ENCODE measurements at places on chromosomes 12 and 14.

- DNase-seq: no peak
Measured at GRCh38 chr12:13970803-13971202, 10.6 kb downstream of the GRIN2B start.

GRCh38 chr12:123047289-123047688 lies 66.8 kb downstream of the ARL6IP4 start:
- no peak for DNase-seq

DNA sequence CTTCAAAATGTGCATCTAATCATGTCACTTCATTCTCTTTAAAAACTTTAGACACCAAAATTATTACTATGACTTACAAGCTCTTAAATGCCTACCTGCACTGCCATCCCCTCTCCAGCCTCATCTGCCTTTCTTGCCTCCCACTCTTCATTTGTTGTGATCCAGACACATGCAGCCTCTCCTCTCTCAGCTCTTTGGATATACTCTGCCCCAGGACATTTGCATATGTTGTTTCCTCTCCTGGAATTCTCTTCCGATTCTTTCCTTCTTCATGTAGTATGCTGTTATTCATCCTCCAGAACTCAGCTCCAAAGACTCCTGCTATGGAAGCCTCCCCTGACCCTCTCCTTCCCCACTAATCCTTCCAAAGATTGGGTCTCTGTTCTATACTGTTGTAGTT lies 197.6 kb downstream of the ANO4 start:
- no peak for DNase-seq

- DNase-seq: no peak
Measured at GRCh38 chr14:31194661-31195060, 12.9 kb downstream of the HECTD1 start.

DNA sequence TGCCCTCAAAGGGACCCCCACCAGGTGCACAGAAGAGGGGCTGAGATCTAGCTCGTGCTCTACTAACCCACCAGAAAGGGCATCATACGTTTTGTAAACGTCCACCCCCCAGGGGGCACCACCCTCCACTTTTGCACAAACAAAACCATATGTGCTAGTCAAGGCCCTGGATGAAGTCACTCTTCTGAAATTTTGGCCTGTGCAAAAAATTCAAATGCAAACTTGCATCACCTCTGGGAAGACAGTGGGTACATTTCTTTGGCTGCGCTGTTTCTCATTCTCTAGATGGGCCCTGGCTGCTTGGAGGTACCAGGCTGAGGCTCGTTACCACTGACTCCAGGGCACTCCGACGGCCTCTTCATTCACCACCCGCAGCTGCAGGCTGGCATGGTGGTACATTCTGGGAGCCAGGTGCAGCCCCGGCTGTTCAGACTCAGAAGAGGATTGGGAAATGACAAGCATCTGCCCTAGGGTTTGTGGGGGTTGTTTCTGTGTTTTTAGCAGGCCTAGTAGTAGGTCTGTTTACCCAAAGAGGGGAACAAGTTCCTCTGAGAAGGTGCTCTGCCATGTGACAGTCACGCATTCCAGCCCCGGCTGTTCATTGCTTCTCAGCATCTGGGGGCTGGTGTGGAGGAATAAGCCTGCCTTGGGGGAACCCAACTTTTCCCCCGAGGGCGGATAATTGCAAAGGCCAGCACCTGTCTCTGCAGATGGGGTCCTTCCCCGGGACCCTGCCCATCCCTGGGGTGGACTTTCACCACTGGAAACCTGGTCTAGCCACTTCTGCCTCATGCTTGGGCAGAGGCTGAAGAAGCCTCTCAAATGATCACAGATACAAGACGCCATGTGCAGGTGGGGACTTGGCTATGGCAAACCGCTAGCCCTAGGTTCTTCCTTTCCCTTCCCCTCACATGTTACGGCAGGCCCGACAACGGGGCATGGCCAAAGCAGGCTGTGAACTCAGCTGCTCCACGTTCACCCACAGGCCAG lies 147.6 kb downstream of the DPF3 start:
- no peak for DNase-seq

GRCh38 chr12:121209221-121209620 lies 708 bp upstream of the P2RX4 start:
- no peak for DNase-seq

GRCh38 chr14:26594756-26595545 lies 2.9 kb downstream of the NOVA1 start:
- DNase-seq: no peak

DNA sequence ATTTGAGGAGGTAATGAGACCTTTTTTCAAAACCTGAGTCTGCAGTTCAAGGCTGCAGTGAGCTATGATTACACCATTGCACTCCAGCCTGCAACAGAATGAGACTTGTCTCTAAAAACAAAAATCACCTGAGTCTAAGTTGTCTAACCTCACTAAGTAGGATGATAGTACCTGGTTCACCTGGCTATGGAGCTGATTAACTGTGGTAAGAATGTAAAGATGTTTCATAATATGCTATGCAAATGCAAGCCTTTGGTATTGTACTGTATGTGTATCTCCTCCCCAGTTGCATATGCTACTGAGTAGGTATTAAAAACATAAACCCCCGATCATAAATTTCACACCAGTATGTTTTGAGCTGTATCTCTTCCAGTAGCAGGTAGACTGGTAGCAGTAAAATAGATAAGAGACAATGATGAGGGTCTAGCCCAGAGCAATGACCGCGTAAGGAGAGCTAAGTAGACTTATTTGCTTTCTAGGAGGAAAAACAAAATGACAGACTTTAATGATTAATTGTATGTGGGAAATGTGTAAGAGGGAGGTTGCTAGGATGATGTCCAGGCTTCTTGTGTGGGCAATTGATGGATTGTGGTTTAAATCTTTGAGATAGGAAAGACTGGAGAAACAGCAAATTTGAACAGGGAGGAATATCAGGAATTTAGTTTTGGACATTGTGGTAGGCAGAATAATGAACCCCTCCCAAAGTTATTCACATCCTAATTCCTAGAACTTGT lies 41.6 kb upstream of the EGLN3 start:
- no peak for DNase-seq

DNA sequence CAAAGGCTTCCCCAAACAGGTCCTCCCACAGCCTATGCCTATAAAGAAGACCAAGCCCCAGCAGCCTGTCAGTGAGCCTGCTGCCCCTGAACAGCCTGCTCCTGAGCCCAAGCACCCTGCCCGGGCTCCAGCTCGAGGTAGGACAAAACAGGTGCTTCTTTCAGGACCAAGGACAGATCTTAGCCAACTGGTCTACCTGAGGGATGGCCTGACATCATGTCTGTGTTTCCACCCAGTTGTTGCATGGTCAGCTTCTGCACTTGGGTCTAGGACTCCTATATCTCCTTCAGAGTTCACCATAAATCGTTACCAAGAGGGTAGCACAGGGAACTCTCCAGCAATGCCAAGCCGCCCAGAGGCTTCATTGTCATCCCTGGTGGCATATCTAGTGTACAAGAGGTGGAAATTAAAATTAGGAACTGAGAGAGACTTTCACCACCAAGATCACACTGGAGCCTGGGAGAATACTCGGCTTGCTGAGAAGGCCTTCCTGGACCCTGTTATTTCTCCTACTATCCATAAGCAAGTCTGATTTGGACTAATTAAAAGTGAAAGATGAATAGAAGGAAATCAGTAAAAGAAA lies 38.2 kb upstream of the OAS1 start:
- DNase-seq: no peak

DNA sequence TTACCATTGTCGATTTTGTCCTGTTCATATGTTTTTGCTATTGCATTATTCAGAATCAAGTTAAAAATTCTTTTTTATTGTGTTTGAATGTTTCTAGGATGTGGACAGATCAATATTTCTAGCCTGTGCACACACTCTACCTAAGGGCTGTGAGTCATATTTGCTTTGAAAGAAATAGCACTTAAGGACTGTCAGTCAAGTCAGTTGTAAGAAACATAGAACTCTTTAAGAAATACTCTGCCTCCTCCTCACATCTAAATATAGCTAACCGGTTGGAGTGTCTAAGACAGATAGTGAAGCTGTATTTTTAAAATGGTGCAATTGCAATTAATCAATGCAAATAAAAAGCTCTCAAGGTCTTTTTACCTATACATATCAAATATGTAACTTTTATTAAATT lies 17.9 kb upstream of the MGST1 start:
- no peak for DNase-seq

DNA sequence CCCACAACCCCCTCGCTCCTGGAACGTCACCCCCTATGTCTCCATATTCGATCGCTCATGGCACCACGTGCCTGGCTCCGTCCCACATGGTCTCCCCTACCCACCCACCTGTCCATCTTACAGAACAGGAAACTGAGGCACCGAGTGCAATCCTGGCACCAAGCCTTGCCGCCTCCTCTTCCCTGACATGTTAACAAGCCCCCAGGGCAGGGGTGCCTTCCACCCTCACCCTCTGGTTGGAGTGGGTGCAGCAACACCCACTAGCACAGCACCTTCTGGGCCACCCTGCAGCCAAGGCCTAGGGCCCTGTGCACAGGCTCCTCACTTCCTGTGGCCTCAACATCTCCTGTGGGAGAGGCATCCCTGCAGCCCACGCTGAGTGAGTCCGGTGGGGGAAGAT lies 110.3 kb downstream of the RFLNA start:
- DNase-seq: no peak

- DNase-seq: no peak
Measured at GRCh38 chr12:11144297-11144696, 9.9 kb upstream of the TAS2R30 start.

GRCh38 chr12:24681570-24681969 lies 267.3 kb downstream of the BCAT1 start:
- no peak for DNase-seq

DNA sequence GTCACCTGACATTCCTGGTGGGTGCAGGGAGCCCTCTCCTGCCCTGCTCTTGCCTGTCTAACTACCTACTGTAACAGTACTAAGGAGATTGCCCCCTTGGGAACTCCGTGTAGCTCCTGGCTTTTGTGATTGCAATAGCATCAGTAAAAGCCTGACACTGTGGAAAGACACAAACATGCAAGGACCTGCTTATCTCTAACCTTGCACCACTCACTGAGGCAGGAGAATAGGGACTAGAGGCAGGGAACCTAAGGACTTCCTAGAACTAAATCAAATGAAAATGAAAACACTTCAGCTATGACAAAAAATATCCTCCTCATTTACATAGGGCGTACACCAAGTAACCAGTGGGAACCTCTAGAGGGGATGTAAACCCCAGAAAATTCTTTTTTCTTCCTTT lies 28.5 kb downstream of the TUBA1A start:
- DNase-seq: no peak

GRCh38 chr12:53232646-53233461 lies 845 bp upstream of the RARG start:
- DNase-seq: no peak

DNA sequence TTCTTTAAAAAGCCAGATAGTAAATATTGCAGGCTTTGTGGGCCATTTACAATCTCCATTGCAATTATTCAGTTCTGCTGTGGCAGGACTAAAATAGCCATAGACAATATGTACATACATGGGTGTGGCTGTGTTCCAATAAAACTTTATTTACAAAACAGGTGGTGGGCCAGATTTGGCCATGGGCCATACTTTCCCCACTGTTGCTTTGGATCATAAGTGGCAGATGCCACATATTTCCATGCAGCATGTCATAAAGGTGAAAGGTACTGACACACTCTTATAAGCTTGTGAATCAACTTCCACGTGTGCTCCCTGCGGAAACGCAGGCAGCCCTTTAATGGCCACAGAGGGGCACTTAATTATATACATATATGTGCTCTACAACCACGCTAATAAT lies 244.4 kb upstream of the FOXN3 start:
- DNase-seq: no peak

- no peak for DNase-seq
Measured at GRCh38 chr14:85363358-85363757, 166.6 kb upstream of the FLRT2 start.

- DNase-seq: no peak
Measured at GRCh38 chr14:64646103-64646502, 58.1 kb upstream of the PLEKHG3 start.

GRCh38 chr14:67517083-67517482 lies 16.0 kb upstream of the PLEKHH1 start:
- no peak for DNase-seq

DNA sequence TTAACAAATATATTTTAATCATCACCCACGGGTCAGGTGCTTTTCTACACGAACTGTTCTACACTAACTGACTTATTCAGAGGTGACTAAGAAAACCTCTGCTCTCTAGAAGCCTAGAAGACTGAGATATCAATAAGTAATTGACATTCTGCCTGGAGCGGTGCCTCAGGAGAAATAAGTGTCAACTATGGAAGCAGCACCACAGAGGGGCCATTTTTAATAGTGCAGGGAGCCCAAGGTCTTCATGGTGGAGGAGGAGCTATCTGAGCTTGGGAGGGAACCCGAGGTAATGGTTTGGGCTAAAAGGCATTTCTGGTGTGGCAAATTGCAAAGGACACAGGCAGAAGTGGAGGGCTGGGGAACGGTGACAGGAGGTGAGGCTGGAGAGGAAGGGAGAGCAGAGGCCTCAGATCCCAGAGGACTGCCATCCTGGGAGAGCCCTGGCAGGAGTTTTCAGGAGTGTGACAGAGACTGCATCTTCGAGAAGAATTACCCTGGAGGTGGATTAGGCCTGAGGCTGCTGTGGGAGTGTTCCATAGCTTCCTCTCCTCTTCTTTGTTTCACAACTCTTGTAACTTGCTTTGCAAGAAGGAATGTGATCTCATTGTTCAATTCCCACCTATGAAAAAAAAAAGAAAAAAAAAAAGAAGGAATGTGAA lies 123.1 kb downstream of the NPAS3 start:
- no peak for DNase-seq

DNA sequence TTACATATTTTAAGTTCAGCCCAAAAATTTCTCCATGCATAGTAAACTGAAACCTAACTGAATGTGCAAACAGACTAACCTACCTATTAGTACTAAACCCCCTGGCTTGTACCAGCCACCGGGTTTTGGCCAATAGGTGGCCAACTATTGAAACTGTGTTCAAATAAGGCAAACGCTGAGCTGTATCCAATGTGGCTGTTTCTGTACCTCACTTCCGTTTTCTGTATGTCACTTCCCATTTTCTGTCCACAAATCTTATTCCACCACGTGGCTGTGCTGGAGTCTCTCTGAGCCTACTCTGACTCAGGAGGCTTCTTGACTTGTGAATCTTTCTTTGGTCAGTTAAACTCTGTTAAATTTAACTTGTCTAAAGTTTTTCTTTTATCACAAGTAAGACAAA lies 6.0 kb upstream of the FBXO34 start:
- DNase-seq: no peak

DNA sequence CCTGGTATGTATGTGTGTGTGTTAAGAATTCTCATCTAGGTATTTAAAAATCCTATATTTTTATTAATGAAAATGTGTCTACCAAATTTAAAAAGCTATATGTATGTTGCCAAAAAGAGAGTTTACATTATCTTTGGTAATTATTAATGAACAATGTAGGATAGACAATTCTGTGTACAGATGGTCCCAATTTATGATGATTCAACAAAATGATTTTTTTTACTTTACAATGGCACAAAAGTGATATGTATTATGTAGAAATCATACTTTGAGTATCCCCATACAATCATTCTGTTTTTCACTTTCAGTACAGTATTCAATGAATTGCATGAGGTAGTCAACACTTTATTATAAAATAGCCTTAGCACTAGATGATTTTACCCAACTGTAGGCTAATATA lies 39.4 kb downstream of the IRAK3 start:
- DNase-seq: no peak
